ENCODE measurements at places on chromosomes 13 and 19.

DNA sequence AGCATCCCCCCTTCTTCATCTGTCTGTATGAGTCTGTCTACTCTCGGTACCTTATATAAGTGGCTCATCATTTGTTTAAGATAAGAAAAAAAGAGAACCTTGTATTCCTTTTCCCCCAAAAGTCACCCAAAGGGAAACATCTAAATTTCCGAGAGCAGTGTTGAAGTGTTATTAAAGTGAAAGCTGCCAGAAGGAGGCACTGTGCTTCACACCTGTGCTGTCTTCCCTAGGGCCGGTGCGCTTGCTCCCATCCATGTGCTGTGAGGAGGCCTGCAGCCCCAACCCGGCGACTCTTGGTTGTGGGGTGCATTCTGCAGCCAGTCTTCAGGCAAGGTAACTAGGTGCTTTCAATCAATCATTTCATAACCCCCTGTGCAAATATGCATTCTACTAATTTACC lies 97.5 kb downstream of the TNFRSF19 start:
- no peak for DNase-seq

GRCh38 chr19:49271080-49271753 lies 53.8 kb downstream of the SLC6A16 start:
- no peak for DNase-seq

GRCh38 chr13:97436845-97437244 lies 2.9 kb downstream of the RAP2A start:
- DNase-seq: no peak

- peak; percentile 80 for DNase-seq
These were observed 1.1 kb upstream of the MYBPC2 start for GRCh38 chr19:50431343-50432220.

- DNase-seq: no peak
These were observed 28.2 kb upstream of the SPACA7 start for GRCh38 chr13:112347986-112348385.

DNA sequence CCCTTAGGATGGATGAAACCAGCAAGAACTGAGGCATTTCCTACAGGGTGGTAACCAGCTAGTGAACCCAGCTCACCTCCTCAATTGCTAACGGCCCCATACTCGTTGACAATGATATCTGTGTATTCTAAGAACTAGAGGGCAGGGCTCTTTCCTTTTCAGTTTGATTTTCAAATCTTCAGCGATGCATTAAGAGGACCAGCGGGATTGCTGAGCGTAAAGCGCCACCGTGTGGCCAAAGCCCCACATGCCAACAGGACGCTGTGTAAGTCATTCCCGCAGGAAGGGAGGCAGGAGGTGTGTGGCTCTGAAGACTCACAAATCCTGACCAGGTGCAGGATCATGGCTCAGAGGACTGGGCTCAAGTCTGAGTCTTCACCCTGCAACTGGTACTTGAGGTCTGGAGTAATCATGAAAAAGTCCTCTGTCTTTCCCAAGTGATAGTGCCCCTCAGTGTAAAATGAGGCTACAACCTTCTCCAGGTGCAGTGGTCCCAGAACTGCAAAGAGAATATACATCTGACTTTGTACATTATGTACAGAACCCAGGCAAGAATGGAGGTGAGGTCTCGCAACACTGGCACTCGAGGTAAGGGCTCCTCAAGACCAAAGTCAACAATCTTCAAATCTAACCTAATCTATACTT lies 40.9 kb downstream of the C13orf42 start:
- peak; percentile 59 for DNase-seq

DNA sequence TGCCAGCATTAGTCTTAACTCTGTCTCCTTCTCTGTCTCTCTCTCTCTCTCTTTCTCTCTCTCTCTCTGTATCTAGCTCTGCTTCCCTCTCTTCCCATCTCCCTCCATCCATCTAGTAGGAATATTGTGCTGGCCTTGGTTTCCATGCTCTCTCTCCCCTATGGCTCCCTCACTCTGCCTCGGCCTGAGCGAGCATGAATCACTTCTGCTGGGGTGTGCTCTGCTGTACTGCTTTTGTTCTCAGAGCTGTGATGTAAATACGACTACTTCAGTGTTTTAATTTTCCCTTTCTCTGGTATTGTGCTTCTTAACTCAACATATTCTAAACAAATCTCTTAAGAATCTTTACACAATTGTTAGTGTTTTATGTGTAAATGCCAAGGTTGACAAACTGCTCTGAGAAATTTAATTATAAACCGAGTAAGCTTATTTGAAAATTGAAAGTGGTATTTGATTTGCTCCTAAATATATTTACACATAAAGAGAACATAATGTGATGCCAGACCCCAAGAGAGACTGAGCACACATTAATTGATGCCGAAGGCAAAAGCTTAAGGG lies 211.5 kb upstream of the KL start:
- no peak for DNase-seq

GRCh38 chr19:5934774-5935472 lies 20.9 kb downstream of the CAPS start:
- no peak for DNase-seq

- no peak for DNase-seq
These were observed 242.2 kb downstream of the DCLK1 start for GRCh38 chr13:35888981-35889380.

DNA sequence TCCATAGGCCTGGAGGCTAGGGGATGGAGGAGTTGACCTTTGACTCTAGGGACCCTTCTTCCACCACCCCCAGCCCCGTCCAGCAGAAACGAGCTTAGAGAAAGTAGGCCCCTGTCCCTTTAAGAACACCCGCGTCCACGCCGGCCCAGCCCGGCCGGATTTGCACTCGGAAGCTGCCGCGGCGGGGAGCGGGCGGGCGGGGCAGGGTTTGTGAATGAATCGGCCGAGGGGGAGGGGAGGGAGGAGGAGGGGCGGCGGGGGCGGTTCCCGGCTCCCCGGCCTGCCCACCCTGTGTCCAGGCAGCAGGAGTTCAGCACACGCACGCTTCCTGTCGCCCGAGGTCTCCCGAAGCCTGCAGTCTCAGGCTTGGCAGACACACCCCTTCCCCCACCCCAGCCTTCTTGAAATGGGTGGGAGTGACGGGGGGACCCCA lies 1.5 kb downstream of the UNC13A start:
- peak; percentile 80 for DNase-seq

GRCh38 chr19:7645163-7645562 lies 8.3 kb downstream of the STXBP2 start:
- no peak for DNase-seq

DNA sequence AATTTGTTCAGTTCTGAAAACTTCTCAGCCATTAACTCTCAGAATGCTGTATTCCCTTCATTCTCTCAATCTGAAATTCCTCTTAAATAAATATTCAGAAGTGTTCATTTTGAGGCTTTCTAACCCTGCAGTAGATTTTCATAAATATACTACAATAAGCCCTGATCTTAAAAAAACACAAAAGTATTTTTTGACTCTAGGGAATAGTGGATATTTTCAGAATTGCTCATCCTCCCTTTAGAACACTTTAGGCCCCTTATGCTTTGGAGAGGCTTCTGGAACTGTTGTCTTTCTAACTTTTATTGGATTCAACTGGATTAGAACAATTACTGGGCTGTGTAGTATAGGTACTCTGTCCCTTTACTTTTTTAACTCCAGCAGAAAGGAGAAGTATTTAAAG lies 1662.6 kb upstream of the MIR17HG start:
- DNase-seq: no peak

DNA sequence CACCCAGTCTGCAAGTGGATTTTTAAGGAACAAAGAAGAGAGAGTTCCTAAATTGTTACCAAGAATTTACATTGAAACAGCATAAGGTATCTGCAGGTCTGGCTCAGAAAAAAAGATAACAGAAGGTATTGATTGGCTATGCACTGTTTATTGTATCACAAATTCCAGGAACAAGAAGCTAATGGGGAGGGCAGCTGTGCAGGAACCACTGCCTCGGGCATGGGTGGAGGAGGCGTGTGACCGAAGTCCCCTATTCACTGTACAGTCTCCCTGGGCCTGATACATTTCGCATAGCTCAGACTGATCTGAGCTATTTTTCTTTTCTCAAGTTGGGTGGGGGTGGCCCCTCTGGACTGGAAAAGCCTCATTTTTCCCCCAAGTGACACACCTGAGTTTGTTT lies 11.7 kb downstream of the NECTIN2 start:
- no peak for DNase-seq

DNA sequence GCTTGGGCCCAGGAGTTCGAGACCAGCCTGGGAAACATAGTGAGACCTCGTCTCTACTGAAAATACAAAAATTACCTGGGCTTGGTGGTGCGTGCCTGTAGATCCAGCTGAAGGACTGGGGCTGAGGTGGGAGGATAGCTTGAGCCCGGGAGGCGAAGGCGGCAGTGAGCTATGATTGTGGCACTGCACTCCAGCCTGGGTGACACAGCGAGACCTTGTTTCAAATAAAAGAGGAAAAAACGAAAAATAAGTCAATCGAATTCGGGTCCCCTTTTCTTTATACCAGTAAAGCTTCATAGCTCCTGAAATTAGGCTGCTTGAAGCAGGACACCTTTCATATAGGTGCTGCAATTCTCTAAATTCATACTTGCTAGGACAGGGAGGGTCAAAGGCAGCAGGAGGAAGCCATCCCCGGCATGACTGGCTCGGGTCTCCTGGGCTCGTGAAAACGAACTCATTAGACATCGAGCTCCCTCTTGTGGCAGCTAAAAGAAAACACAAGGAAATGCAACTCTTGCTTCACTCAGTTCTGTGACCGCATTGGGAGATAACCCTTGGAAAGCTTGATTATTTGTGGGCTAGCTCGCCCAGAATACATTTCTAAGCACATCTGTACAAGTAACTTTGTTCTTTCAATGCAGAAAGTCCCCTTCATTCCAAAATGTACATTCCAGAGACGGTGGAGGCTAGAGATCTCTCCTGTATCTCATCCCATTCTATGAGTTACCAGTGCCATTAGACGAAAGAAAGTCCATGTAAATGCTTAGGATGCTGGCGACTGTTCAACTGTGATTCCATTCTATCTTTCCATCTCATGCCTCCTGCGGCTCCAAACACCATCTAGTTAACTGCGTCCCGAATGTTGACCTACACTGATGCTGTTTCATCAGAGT lies 16.8 kb downstream of the FPR2 start:
- peak; percentile 21 for DNase-seq

DNA sequence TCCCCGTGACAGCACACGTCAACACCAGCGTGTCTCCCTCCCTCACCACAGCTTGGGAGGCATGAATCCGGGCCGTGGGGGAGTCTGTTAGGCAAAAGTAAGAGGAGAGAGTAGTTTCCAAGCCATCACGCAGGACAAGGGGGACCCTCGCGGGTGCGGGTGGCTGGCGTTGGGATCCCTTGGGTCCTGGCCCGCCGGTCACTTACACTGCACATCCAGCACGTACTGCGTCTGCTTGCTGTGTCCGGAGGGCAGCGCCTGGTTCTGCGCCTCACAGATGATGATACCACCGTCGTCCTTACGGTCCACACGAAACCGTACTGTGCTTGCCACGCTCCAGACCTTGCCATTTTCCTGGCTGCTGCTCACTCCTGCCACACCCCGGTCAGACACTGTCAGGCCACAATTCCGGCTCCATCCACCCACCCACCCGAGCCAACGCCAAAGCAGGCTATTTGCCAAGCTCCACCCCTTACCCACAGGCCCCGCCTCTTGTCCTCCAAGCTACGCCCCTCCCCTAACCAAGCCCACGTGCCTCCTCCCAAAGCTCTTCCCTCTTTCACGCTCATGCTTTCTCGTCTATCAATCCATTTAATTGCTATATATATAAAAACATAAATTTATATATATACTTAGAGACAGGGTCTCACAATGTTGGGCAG lies 6.6 kb upstream of the ZNF428 start:
- peak; percentile 38 for DNase-seq

- DNase-seq: no peak
These were observed 8.3 kb downstream of the TNFRSF19 start for GRCh38 chr13:23578411-23579071.

Data from COLO829 (cell line).